ENCODE measurements at places on chromosomes 6 and 20. TPM values are rescaled to one million over a fixed set of nuclear protein-coding genes. Genes with fewer than 3 reads are reported as not detected.

Gene LY6G6F
- not detected for total RNA-seq

Gene MAPK13
- 0.60 TPM for total RNA-seq

Gene MED23
- 11.5 TPM for total RNA-seq

Gene RIN2
- 10.9 TPM for total RNA-seq

Gene COL19A1
- 14.0 TPM for total RNA-seq

Gene TNFRSF6B
- total RNA-seq, result 7.2 TPM

Gene PRDM13
- total RNA-seq, result 1.4 TPM

Gene RAMACL
- total RNA-seq, result 0.66 TPM

Gene RFX6
- not detected for total RNA-seq

Gene CRISP2
- 0.29 TPM for total RNA-seq

Gene ZC2HC1B
- not detected for total RNA-seq

Gene LPA
- not detected for total RNA-seq

Gene TOX2
- 7.7 TPM for total RNA-seq

Gene CSNK2A1
- total RNA-seq, result 178 TPM

Gene ABHD16A
- 25.7 TPM for total RNA-seq

Gene SAPCD1
- total RNA-seq, result 13.2 TPM

Gene NOTCH4
- total RNA-seq, result 4.7 TPM

Gene RIMS1
- total RNA-seq, result 1.5 TPM

Gene SPTLC3
- total RNA-seq, result 3.0 TPM

Gene CRISP3
- not detected for total RNA-seq

Gene PKIB
- 2.3 TPM for total RNA-seq

Gene HBS1L
- total RNA-seq, result 55.5 TPM

Gene HCRTR2
- total RNA-seq, result not detected

Gene PDYN
- total RNA-seq, result not detected

Gene LY6G6C
- total RNA-seq, result not detected

Gene ZSCAN23
- not detected for total RNA-seq

Gene SPATS1
- total RNA-seq, result not detected

Gene CDSN
- total RNA-seq, result not detected

Gene BPI
- total RNA-seq, result not detected

Gene MAN1A1
- 4.0 TPM for total RNA-seq

Gene WASF1
- total RNA-seq, result 8.7 TPM

Gene SEMG1
- total RNA-seq, result not detected

Gene TP53TG5
- total RNA-seq, result 1.1 TPM

Gene FAM83B
- 0.61 TPM for total RNA-seq

Gene HLA-G
- not detected for total RNA-seq

Gene OR2H2
- not detected for total RNA-seq

Gene HSPA1L
- total RNA-seq, result 0.11 TPM

Gene SLC9A8
- 16.9 TPM for total RNA-seq

Data from A375 (cell line).